Ascending aorta (tissue), 2 donors: ENCODE measurements at places on chromosomes 7 and 10.

DNA sequence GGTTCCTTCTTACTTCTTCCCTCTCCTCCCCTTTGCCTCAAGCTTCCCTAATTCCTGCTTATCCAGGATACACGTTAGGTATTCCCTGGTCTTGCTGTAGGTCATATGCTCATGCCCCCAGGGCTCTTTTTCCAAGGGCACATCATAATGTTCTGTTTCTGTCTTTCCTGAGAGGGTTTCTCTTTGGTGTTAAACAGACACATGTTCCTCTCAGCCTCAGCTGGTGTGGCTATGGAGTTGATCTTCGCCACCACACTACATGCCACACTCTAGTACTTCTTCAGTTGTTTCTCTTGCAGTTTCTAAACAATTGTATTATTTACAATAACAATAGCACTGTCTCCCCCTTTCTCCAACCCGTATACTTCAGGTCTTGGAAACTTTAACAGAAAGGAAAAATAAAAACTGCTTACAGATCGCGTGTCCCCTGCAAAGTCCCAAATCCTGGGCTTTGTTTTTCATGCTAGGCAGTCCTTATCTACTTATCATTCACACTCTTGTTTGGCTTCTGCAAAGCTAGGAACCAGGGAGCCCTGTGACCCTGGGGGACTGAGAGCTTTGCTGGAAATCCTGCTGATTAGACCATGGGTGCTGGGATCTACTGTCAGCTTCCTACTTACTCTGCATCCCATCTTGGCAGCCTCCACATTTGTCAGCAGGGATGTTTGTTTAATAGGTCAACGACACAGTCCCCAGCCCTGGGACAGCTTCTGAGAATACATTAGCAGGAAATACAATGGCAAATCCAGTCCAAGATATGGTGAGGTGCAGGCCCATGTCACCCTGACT is 193.9 kb upstream of the BMPER start:
- no peak for DNase-seq
- H3K36me3 ChIP-seq, result no peaks in the 10 kb centered on the region
- H3K4me1 ChIP-seq, result no peaks in the 10 kb centered on the region
- H3K4me3 ChIP-seq, result no peak overlapping the region
- no peaks in the 10 kb centered on the region for H3K27me3 ChIP-seq

DNA sequence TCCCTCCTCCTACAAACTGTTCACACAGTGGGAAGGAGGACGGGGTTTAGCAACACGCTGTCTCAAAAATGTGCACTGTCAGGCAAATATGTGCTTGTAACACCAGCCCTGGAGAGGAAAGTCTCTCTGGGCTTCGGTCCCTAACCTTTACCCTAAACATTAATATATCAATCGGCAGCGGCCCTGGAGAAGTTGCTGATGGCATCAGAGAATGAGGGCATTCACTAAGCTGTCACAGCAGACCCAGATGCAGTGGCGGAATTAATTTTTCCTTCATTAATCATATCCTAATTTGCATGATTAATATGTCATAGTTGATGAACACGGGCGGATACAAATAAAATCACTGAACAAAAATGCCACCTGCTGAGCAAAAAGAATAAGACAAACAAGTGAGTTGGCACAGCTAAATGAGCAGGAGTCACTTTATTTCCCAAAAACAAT is 45.2 kb upstream of the INSIG1 start:
- peak overlapping the region; percentile 27 for H3K4me3 ChIP-seq
- H3K27me3 ChIP-seq, result no peaks in the 10 kb centered on the region
- DNase-seq, result no peak
- no peaks in the 10 kb centered on the region for H3K4me1 ChIP-seq

GRCh38 chr7:82745117-82745516 is 301.5 kb upstream of the CACNA2D1 start:
- no peaks in the 10 kb centered on the region for H3K27me3 ChIP-seq
- no peak overlapping the region for H3K4me3 ChIP-seq
- H3K36me3 ChIP-seq, result no peaks in the 10 kb centered on the region

DNA sequence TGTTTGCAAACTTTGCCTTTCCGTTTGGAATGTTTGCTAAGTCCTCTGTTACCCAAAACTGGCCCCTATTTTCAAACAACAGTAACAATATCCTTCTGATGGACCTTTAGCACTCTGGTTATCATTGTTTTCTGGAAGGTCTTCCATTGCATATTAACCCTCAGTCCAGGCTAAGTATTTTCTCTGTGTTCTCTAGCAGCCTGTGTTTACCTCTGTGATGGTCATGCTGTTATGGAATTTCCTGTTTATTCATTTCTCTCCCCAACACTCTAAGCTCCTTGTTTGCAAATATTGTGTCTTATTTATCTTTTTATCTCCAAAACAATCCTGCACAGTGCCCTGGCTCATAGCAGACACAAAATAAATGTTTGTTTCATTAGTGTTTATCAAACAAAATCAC is 560.3 kb downstream of the ATRNL1 start:
- no peaks in the 10 kb centered on the region for H3K36me3 ChIP-seq
- no peaks in the 10 kb centered on the region for H3K27me3 ChIP-seq
- no peak overlapping the region for H3K27ac ChIP-seq
- no peaks in the 10 kb centered on the region for H3K4me1 ChIP-seq
- H3K4me3 ChIP-seq, result no peak overlapping the region
- DNase-seq, result no peak

GRCh38 chr10:93190372-93190771 is 116.7 kb downstream of the CYP26A1 start:
- H3K27ac ChIP-seq, result no peak overlapping the region
- no peaks in the 10 kb centered on the region for H3K36me3 ChIP-seq
- H3K4me1 ChIP-seq, result peaks cover 3% of the 10 kb centered on the region
- H3K27me3 ChIP-seq, result no peaks in the 10 kb centered on the region

DNA sequence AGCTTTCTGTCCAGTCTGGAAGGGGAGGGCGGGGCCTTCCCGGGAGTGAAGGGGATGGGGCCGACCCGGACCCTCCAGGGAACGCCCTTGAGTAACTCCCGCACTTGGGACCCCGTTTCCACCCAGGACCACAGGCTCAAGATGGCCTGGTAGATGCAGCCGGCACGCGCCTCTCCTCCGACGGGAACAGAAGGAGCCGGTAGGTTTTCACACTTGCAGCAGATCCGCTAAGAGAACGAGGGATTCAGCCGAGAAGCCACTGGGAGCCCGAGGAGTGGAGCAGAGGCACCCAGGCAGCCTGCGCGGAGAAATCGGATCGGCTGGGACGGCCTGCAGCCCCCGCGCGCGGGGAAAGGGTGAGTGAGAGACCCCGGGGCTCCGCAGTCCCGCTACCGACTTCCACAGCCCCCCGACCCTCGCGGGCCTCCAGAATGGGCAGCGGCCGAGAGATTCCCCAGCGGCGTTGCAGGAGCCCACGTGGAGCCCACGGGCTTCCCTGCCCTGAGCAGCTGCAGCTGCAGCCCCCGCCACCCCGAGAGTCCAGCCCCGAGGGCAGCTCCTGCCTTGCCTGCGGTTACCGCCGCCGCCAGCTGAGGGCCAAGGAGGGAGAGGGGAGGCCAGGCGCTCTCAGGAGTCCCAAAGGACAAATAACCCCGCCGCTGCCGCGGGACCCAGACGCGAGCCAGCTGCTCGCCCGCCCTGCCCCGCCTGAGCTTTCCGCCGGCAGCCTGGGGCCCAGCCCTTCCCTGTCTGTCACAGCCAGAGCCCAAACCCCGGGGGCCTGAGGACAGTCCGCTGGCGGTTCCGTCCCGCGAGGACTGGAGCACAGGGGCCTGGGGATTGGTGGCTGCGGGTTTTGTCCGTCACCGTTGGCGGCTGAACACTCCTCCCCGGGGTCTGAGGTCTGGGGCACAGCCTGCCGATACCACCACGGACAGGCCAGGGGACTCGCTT is 21.8 kb downstream of the IFT22 start:
- no peak overlapping the region for H3K27ac ChIP-seq
- no peak for DNase-seq
- no peaks in the 10 kb centered on the region for H3K4me1 ChIP-seq
- H3K4me3 ChIP-seq, result no peak overlapping the region

- H3K4me1 ChIP-seq, result peaks cover 2% of the 10 kb centered on the region
- no peak for DNase-seq
- H3K27ac ChIP-seq, result no peak overlapping the region
- peaks cover 55% of the 10 kb centered on the region for H3K36me3 ChIP-seq
- H3K4me3 ChIP-seq, result no peak overlapping the region
Observed at GRCh38 chr7:44664780-44665461, 58.5 kb downstream of the OGDH start.

GRCh38 chr10:26439406-26440087 is 1.4 kb downstream of the APBB1IP start:
- no peaks in the 10 kb centered on the region for H3K27me3 ChIP-seq
- H3K36me3 ChIP-seq, result no peaks in the 10 kb centered on the region
- H3K27ac ChIP-seq, result peak overlapping the region; percentile 60
- peak overlapping the region; percentile 63 for H3K4me3 ChIP-seq
- no peaks in the 10 kb centered on the region for H3K4me1 ChIP-seq
- DNase-seq, result no peak

DNA sequence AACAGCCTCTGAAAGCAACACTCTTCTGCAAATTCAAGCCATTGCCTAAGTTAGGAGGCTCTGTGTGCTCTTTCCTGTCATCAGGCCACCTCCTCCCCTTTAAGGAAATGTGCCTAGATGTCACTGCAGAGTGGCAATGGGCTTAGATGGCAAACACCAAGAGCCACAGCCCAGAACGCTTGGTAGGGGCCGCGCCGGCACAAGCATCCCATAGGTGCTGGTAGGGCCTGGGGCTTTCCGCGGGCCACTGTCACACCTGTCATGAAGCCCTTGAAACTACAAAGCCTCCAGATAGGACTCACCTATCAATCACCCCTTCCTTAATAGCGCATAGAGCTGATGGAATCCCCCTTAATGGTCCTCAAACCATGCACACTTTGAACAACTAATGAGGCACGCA is 299.9 kb downstream of the GRID1 start:
- H3K4me1 ChIP-seq, result no peaks in the 10 kb centered on the region
- H3K27ac ChIP-seq, result no peak overlapping the region
- no peaks in the 10 kb centered on the region for H3K36me3 ChIP-seq

- H3K4me1 ChIP-seq, result peaks cover 10% of the 10 kb centered on the region
- DNase-seq, result peak; percentile 96
- peak within 1 kb of the TSS; percentile 89 for H3K27ac ChIP-seq
- H3K36me3 ChIP-seq, result peaks cover 5% of the 10 kb centered on the region
- H3K4me3 ChIP-seq, result peak within 1 kb of the TSS; percentile 93
Observed at GRCh38 chr10:21533467-21534279, at the start of gene MLLT10. MLLT10 (plus strand) TSS chr10:21534232; CDS start chr10:21534645, 413 bp downstream.

- H3K4me1 ChIP-seq, result no peaks in the 10 kb centered on the region
- no peaks in the 10 kb centered on the region for H3K36me3 ChIP-seq
- no peaks in the 10 kb centered on the region for H3K27me3 ChIP-seq
- H3K27ac ChIP-seq, result no peak overlapping the region
- DNase-seq, result no peak
- H3K4me3 ChIP-seq, result no peak overlapping the region
Observed at GRCh38 chr7:2181077-2181854, 51.5 kb downstream of the MAD1L1 start.

DNA sequence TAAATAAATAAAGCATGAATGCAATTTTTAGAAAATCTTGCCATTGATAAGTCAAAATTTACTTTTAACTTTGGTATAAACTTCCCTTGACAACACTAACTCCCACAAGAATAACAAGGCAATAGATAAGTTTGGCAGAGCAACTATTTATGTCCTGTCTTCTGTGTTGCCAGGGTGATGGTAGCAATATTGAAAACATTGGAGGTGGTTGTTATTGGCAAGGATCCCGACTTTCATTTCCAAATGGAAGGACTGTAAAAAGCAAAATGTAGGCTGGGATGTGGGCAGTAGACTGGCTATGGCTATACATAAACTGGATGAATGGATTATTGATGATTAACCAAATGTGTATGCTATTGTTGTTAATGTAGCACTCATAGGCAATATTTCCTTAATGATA is 134.9 kb upstream of the CACNA2D1 start:
- no peaks in the 10 kb centered on the region for H3K36me3 ChIP-seq
- H3K4me1 ChIP-seq, result no peaks in the 10 kb centered on the region
- DNase-seq, result no peak
- no peak overlapping the region for H3K4me3 ChIP-seq

GRCh38 chr10:91049988-91050360 is 129.1 kb upstream of the ANKRD1 start:
- no peaks in the 10 kb centered on the region for H3K36me3 ChIP-seq
- H3K4me1 ChIP-seq, result no peaks in the 10 kb centered on the region

DNA sequence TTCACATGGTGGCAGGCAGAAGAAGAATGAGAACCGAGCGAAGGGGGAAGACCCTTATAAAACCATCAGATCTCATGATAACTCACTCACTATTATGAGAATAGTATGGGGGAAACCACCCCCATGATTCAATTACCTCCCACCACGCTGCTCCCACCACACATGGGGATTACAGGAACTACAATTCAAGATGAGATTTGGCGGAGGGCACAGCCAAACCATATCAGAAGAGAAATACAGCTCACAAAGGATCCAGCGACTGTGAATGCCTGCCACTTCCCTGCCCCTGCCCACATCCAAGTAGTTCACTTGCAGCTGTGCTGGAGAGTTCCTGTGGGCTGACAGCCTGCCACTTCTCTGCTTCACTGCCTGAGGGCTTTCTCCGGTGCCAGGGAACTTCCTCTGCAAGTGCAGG is 148.7 kb downstream of the C7orf25 start:
- no peaks in the 10 kb centered on the region for H3K36me3 ChIP-seq
- no peaks in the 10 kb centered on the region for H3K4me1 ChIP-seq
- H3K27me3 ChIP-seq, result no peaks in the 10 kb centered on the region
- no peak overlapping the region for H3K4me3 ChIP-seq
- DNase-seq, result no peak
- H3K27ac ChIP-seq, result no peak overlapping the region

DNA sequence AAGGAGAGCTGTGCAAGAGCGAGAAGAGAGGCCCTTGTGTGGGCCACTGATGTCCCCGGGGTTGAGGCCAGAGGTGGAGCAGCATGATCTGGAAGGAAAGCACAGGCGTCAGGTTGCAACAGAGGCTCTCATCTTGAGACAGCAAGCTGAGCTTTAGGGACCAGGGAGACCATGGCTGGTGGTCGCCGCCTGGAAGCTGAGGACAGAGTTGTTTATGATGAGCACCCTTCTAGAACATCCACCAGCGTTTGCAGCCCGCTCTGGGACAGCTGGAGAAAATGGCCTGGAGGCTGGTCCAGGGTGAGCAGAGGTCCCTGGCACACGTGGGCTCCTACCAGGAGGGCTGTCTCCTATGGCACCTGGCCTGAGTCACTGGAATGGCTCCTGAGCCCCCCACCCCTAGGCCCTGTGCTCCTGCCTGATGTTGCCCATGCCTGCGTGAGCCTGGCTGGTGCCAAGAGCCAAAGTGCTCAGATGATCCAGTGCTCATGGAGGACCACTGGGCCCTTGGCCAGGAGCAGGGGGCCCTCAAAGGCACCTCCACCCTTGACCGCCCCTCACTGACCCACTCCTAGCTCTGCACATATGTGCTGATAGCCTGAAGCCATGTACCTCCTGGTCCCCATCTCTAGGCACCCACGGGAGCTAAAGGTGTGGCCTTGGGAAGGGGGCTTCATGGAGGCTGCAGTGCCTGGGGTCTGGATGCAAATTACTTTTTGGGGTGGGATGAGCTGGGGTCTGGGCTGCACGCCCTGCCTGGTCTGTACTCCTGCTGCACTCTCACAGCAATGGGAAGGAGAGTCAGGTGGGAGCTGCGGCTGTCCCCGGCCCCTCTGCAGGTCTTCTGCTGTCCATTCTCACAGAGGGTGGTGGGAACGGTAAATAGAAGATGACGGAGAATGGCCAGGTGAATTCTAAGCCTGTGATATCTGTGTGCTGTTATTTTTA is 40.1 kb upstream of the RET start:
- no peaks in the 10 kb centered on the region for H3K4me1 ChIP-seq
- H3K27ac ChIP-seq, result no peak overlapping the region
- no peak for DNase-seq
- no peak overlapping the region for H3K4me3 ChIP-seq
- H3K27me3 ChIP-seq, result no peaks in the 10 kb centered on the region

GRCh38 chr7:30226614-30227268 is 57.7 kb upstream of the ZNRF2 start:
- no peaks in the 10 kb centered on the region for H3K27me3 ChIP-seq
- DNase-seq, result no peak
- H3K36me3 ChIP-seq, result no peaks in the 10 kb centered on the region
- H3K4me3 ChIP-seq, result no peak overlapping the region
- peaks cover 7% of the 10 kb centered on the region for H3K4me1 ChIP-seq
